Hematopoietic multipotent progenitor cell (in vitro differentiated cells): ENCODE measurements at places on chromosomes 12 and 14.

GRCh38 chr12:52658196-52658595, 6.2 kb upstream of the KRT2 start:
- no peak for DNase-seq

GRCh38 chr12:18813753-18814152, 75.8 kb downstream of the CAPZA3 start:
- DNase-seq, result no peak

- DNase-seq, result no peak
Measured at GRCh38 chr12:120141336-120141735, 24.8 kb upstream of the RAB35 start.

DNA sequence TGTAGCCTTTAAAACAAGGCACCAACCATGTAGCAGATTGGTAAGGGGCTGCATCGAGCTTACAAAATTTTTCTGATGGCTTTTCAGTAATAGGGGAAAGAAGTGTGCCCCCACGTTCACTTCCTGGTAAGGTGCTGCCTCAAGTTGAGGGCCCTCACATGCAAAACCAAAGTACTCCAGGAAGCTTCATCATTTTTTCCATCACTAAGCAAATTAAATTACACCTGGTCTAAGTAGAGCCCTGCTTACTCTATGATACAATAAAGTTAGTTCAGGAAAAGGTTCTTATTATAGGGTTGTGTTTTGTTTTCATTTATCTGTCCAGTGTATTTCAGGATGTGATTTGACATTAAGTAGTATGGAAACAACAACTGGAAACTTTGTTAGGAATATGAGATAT, 15.0 kb upstream of the AKAP5 start:
- DNase-seq, result no peak

GRCh38 chr14:29937116-29937515, 9.5 kb upstream of the PRKD1 start:
- no peak for DNase-seq

DNA sequence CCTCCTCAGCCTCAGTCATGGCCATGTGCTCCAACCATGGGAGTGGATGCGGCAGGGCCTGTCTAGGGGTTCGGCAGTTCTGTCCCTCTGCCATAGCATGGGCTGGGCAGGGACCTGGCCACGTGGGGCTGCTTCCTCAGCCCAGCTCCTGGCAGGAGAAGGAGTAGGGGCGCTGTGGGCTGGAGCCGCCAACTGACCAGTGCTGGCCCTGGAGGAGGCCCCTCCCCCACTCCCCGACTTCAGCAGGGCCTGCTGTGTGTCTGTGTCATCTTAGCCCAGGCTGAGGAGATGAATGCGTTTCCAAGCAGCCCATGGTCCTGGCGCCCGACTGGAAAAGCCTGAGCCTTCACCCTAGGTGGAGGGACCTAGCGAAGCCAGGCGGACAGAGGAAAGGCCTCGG, 2.7 kb upstream of the PACS2 start:
- DNase-seq, result no peak

- no peak for DNase-seq
Measured at GRCh38 chr14:31596342-31597095, 35.3 kb downstream of the NUBPL start.

GRCh38 chr14:57846596-57846995, 19.3 kb downstream of the SLC35F4 start:
- no peak for DNase-seq

GRCh38 chr12:106045251-106045674, 93.5 kb downstream of the NUAK1 start:
- DNase-seq, result no peak

DNA sequence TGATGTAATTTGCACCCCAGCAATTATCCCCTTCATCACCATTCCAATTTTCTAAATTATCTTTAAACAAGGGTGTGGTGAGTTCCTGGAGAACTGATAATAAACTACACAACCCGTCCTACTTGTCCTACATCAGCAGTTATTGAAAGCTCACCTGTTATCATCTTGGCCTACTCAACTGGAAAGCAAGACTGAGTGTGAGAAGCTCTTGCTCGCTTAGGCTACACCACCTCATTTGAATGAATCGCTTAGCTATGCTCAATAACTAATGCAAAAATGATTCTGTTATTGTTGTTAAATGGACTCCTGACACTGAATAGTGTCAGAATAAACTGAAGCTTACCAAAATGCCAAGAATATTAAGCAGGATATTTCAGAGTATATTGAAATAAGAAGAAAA, 115.4 kb upstream of the BTG1 start:
- no peak for DNase-seq

DNA sequence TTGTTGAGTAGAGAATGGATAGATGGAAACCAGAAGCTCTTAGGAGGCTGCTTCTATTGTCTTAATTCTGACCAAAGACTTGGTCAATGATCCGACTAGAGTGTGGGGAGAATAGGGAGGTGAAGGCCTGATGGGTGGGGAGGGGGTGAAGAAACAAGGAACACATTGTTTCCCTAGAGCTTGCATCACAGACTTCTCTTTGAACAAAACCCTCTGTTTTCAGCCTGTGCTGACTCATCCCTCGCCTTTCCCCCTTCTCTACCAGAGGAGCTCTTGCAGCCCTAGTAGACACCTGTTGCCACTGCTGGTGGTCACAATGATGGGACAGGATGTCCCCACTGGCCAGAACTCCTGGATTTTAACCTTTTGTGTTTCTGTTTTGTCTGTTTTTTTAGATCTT, 46.8 kb upstream of the CISTR start:
- DNase-seq, result no peak

DNA sequence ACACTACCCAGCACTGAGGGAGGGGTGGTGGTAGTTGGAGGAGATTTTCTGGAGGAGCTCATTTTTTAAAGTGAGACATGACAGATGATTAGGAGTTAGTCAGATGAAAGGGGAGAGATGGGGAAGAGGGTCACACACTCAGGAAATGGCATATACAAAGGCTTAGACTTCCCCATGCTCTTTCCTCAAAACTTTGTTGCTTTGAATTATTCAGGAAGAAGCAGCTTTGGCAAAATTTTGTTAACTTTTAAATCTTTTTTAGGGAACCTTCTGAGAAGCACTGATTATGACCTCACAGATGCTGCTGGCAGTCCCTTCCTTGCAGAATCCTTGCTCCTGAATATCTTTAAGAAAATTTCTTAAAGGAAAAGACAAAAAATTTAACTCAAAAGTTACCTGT, 19.8 kb downstream of the ALDH6A1 start:
- no peak for DNase-seq

GRCh38 chr12:19447386-19447785, 8.1 kb downstream of the AEBP2 start:
- no peak for DNase-seq

- no peak for DNase-seq
Measured at GRCh38 chr14:22118899-22119477, 445.4 kb upstream of the OR4E1 start.

DNA sequence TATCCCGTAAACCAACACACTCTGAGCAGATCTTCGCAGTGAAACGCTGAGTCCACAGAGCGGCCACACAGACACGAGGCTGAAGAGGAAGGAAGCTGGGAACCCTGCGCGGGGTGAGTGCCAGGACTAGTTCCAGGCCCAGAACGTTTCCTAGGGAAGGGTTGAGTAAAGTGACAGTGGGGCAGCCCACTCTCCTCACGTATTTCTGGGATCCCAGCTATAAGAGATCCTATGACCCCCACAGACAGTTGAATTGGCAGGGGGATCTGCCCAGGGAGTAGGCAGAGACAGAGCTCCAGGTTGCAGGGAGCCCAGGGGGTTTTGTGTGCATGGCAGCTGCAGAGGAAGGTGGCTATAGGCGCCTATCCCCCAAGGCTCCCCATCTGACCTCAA, 51.1 kb downstream of the GTF2A1 start:
- peak; percentile 48 for DNase-seq

DNA sequence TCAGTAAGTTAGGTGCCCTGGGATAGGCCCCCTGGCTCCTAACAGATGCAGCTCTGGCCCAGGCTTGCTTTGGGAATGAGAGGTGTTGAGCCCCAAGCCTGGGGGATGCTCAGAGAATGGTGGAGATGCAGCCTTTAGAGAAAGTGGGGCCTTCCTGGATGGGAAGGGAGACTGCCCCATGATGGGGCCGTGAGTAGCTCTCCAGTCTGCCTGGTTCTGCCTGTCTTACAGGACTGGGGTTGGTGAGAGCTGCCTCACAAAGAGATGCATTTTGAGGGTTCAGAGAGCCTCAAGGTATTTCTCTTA, 523 bp upstream of the VRTN start:
- no peak for DNase-seq

DNA sequence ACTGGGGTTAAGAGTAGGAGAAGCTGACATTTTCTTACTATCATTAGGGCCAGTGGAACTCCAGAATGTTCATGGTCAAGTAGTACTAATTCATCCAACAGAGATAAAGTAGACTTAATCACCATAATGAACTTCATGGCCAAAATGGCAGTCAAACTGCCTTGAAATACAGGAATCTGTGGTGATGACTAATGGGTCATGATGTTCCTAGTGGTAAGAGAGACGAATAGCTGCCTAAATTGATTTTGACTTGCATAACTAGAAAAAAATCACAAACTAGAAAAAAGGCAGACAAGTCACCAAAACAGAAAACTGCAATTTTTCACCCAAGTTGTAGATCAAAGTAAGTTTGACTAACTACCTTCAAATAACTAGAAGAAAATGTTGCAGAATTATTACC, 138.5 kb downstream of the MGAT4C start:
- no peak for DNase-seq

- peak; percentile 57 for DNase-seq
Measured at GRCh38 chr12:88153959-88154358, 11.9 kb downstream of the TMTC3 start.

- DNase-seq, result no peak
Measured at GRCh38 chr14:80577599-80577998, 363.9 kb downstream of the CEP128 start.

DNA sequence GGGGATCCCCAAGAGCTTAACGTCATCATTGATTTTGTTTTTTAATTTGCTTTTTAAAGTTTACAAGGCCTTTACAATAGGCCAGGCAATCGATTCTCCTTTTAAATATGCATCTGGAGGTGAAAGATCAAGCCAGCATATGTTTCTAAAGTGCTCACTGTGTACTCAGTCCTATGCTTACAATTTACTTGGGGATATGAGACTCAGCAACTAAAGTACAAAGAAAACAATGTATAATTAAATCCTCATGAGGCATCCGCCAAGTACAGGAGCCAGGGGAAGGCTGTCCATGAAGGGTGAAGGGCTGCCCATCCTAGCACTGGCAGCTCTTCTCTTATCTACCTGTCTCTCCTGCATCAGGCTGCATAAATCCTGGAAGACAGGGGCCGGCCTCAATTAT, 11.8 kb downstream of the CCDC92 start:
- no peak for DNase-seq

- no peak for DNase-seq
Measured at GRCh38 chr12:100953217-100953616, 158.6 kb downstream of the ANO4 start.

GRCh38 chr14:97299661-97300060, 502.5 kb downstream of the VRK1 start:
- no peak for DNase-seq

DNA sequence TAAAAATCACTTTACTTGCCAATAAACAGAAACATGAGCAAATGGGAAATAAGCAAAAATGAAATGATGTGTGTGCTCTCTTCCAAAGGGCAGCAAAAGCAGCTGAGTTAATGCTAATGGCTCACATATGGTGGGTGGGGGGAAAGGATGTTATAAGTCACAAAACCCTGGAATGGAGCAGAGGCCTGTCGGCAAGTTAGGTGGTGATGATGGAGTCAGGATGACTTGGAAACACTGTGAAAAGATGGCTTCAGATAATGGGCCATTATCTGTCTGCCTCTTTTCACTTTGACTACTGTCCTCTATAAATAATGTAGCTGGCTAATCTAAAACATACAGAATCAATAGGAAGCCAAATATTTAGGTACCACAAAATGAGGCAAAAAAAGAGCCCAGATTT, 228.7 kb downstream of the APAF1 start:
- no peak for DNase-seq

GRCh38 chr12:80711866-80712265, 4.4 kb downstream of the MYF6 start:
- no peak for DNase-seq

DNA sequence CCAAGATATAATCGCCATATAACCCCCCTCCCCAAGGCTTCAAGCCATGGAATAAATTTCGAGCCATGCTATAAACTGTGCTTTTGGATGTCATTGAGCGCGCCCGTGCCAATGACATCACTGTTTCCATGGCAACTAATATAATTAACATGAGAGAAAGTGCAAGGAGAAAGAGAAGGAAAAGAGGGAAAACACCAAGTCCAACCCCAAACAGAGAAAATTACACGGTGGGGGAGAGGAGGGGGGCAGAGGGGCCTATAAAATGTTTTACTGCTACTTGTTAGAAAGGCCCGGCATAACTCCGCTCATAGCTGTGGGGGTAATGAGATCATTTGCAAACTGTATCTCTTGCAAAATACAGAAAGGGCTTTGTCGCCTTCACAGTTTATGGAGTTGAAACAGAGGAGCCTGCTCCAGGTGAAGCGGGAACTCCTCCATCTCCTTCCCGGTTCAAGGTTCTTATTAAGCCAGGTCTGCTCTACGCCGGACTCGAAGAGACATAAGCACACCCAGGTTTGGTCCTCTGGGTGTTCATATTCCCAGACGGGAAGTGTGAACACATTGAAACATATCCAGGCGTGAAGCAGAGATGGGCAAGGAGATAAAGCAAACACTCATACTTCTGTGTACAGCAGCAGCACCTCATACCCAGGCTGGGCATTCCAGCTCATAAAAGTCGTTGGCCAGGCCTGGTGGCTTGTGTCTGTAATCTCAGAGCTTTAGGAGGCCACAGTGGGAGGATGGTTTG, 99.1 kb upstream of the MAP1LC3B2 start:
- DNase-seq, result no peak

- DNase-seq, result no peak
Measured at GRCh38 chr14:104821971-104822608, 21.2 kb downstream of the ZBTB42 start.

DNA sequence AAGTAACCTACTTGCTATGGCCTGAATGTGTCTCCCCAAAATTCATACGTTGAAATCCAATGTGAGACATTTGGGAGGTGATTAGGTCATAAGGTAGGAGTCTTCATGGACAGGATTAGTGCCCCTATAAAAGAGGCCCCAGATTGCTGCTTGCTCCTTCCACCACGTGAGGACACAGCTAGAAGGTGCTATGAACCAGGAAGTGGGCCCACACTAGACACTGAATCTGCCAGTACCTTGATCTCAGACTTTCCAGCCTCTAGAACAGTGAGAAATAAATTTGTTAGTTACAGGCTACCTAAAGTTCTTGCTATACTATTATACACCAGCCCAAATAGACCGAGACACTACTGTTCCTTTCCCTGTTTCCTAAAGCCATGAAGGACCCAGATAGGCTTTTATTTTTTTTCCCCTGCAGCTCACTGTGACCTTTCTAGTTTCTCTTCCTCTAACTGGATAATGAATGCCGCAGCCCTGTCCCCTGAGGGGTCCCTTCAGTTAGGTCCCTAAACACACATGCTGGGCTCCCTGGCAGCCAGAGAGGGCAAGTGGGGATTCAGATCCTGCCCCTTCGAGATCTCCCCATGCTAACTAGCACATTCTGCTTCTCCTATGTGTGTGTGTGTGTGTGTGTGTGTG, 19.3 kb downstream of the SLC25A3 start:
- DNase-seq, result no peak
